ENCODE measurements at places on chromosomes 16 and 17. TPM values are rescaled to one million over a fixed set of nuclear protein-coding genes. Genes with fewer than 3 reads are reported as not detected.

SEPTIN1 gene
- 5.8 TPM for polyA plus RNA-seq

PRR14 gene
- 44.7 TPM for polyA plus RNA-seq

DCAF7 gene
- polyA plus RNA-seq, result 21.7 TPM

SLC35G6 gene
- polyA plus RNA-seq, result not detected

NTN3 gene
- 0.06 TPM for polyA plus RNA-seq

NLE1 gene
- polyA plus RNA-seq, result 6.8 TPM

TNRC6A gene
- polyA plus RNA-seq, result 10.3 TPM
